ENCODE measurements at places on chromosomes 3 and 15.
A peak's percentile ranks its signal among the peaks of the same experiment; 100 is the strongest.

DNA sequence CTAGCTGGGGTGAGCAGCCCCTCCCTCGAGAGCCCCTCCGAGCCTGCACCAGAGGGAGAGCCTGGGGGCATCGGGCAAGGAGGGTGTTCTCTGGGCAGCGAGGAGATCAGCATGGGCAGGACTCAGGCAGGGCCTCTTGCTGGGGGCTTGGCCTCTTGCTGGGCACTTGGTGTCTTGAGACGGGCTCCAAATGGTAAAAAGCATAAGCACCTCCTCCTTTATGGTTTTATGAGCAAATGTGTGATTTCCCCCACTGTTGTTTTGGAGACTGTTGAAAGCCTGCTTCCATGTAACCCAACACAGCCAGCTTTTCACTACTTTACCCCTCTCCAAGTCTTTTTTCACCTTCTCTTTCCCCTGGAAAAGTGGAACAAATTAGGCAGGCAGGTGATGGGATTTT is 239.3 kb downstream of the TLE3 start:
- H3K4me3 ChIP-seq, result no peak overlapping the region
- H3K4me1 ChIP-seq, result no peaks in the 10 kb centered on the region
- H3K27ac ChIP-seq, result no peak overlapping the region
- no peak for DNase-seq

DNA sequence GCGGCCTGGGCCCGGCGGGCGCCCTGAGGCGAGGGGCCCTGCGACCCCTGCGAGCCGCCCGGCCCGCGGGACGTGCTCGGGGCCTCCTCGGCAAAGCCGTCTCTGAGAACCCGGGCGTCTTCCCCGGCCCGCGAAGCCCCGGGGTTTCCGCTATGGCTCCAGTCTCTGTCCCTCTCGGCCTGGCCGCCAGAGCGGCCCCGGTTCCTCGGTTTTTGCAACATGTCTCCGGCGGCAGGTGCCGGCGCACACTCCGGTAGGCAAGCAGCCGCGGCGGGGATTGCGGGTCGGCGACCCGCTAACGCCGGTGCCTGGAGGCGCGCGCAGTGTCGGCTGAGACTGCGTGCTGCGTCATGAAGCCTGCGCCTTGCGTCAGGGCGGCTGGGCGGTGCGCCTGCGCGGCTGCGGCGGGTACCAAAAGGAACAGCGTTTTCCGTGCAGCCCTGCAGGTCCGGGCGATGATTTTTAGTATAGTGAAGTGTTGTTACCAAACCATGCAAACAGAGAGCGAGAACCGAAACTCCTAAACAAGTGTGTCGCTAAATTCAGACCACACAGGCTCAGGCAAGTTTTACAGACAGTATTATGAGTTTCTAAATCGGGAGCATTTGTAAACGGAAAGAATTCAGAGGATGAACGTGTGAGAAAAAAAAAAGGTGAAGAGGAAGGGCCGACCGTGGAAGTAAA is at the start of gene NSMCE3:
NSMCE3 (minus strand) TSS at position 338 of the 684 bp plus-strand sequence; CDS start at position 221, 117 bp downstream.
- no peaks in the 10 kb centered on the region for H3K27me3 ChIP-seq
- H3K27ac ChIP-seq, result peak within 1 kb of the TSS; percentile 97
- DNase-seq, result peak; percentile 90
- H3K4me3 ChIP-seq, result peak within 1 kb of the TSS; percentile 96
- H3K36me3 ChIP-seq, result no peaks in the 10 kb centered on the region

DNA sequence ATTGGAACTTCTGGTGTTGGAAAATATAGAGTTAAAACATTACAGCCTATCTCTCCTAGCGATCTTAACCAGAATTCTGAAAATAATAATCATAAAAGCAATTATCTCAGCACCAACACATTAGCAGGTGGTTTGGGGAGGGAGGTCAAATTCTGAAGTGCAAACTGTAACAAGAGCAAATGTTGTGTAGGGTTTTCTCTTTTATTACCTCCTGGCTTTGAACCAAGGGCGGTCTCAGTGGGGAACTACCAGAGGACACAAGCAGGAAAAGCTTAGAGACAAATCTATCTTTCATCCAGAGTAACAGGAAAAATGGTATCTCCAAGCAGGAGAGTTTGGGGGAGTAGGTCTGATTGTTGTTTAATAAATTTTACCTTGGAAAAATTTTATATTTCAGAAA is 5.5 kb upstream of the ARRDC4 start:
- no peaks in the 10 kb centered on the region for H3K36me3 ChIP-seq
- H3K4me1 ChIP-seq, result no peaks in the 10 kb centered on the region
- H3K27ac ChIP-seq, result no peak overlapping the region
- no peak for DNase-seq
- no peak overlapping the region for H3K4me3 ChIP-seq

DNA sequence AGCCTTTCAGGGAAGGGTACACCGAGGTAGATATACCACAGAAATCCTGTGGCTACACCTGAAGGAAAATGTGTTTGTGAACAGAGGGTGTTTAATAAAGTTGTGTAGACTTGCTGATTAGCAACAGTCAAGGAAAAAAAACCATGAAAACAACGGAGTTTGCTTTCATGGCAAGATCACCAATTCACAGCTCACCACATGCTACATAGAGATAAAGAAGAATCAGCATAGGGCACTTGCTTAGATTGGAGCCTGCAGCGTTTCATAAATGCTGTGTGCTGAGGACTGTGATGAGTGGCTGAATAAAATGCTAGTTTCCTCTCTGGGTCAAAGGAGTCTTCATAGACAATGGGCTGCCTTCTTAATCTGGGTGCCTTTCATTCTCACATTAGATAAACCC is 257.6 kb downstream of the SLC9A9 start:
- no peak for DNase-seq
- H3K36me3 ChIP-seq, result no peaks in the 10 kb centered on the region
- H3K4me1 ChIP-seq, result no peaks in the 10 kb centered on the region
- no peak overlapping the region for H3K27ac ChIP-seq

DNA sequence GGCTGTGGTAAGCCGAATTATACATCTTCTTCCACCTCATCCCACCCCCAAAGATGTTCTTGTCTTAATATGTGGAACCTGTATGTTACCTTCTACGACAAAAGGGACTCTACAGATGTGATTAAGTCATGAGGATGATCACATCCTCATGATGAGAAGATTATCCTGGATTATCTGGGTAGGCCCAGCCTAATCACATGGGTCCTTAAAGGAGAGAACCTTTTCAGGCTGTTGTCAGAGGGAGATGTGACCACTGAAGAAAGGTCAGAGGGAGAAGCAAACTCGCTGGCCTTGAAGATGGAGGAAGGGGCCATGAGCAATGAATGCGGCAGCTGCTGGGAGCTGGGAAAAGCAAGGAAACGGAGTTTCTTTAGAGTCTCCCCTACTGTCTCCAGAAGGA is 12.9 kb upstream of the SCG3 start:
- no peaks in the 10 kb centered on the region for H3K36me3 ChIP-seq
- no peaks in the 10 kb centered on the region for H3K27me3 ChIP-seq
- no peak overlapping the region for H3K4me3 ChIP-seq

DNA sequence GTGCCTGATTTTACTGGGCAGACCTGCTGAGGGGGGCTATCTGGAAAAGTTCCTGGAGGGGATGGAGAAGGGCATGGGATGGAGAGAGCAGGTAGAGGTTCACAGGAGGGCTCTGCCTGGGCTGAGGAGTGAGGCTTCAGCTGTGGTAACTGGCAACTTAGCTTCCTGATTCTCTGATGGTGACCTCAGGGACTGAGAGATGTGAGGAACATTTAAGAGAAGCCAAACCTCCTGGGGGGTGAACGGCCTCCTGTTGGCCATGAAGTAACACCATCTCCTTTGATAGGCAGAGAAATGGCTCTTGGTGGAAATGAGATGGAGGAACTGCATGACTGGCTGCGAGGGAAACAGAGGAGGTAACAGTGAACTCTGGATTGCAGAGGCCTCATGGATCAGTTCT is 97.3 kb upstream of the ROPN1 start:
- H3K27me3 ChIP-seq, result no peaks in the 10 kb centered on the region
- no peaks in the 10 kb centered on the region for H3K36me3 ChIP-seq
- DNase-seq, result no peak
- H3K4me3 ChIP-seq, result no peak overlapping the region

Data from naive thymus-derived CD4-positive, alpha-beta T cell (primary cell).